Tibial nerve (tissue), 4 donors: ENCODE measurements at places on chromosomes 7 and 10. TPM values are rescaled to one million over a fixed set of nuclear protein-coding genes. Genes with fewer than 3 reads are reported as not detected.
A peak's percentile ranks its signal among the peaks of the same experiment; 100 is the strongest.

DNA sequence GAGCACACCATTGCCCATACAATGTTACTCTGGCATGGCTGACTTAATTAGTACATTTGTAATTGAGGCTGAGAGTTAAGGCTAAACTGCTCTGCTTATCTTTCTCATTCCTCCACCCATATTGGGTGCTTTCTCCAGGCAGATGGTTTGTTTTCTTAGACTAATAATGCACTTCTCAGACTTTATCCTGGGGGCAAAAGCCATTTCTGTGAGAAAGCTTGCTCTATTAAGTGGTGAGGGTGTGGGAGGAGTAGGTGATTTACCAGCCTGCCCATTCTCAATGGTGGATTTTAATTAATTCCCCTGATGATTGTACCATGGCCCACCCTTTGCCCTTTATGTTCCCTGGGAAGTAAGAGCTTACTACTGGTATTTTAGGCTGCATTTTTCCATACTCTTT is 174.8 kb downstream of the FOXP2 start:
- H3K4me1 ChIP-seq: no peaks in the 10 kb centered on the region
- no peaks in the 10 kb centered on the region for H3K27me3 ChIP-seq
- H3K27ac ChIP-seq: no peak overlapping the region
- H3K4me3 ChIP-seq: no peak overlapping the region
- no peak for DNase-seq

DNA sequence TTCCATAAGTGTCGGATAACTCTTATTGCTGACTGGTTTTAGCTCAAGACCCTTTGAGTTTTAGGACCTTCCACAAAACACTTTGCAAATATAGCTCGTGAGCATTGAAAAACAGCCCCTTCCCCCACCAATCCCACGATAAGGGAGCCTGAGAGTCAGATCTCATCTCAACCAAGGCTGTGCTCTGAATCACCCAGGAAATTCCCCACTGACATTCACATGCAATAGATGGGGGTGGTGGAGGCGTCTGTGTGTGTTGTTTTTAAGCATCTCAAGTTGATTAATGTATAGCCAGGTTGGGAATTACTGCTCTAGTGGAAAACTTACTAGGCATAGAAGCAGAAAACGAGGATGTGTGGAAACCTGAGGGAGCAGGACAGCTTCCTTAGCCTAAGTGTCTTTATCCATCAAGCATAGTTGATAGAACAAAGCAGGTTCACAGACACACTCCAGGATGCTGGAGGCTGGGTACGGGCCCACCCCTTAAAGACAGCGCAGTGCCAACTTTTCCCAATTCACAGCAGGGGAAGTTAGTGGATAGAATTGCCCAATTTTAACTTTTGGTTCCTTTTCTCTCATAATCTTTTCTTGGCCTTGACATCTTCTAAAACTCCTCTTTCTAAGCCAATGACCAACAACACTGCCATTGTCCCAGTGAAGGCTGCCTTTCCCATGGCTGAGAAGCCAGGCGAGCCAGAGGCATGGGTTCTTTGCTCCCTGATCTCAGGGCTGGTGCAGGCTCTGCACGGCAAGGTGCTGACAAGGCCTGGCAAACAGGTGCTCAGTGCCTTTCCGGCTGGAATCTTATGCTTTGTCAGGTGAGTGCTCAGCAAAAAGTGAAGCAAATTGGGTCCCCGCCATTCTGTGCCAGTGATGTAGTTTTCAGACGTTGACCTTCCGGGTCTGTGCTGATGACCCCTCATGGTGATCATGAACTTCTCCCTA is 98.5 kb upstream of the INSIG1 start:
- DNase-seq: no peak
- no peaks in the 10 kb centered on the region for H3K4me1 ChIP-seq
- no peak overlapping the region for H3K4me3 ChIP-seq

- H3K4me1 ChIP-seq: no peaks in the 10 kb centered on the region
- no peaks in the 10 kb centered on the region for H3K36me3 ChIP-seq
- no peaks in the 10 kb centered on the region for H3K27me3 ChIP-seq
Measured at GRCh38 chr7:38660427-38661099, 29.4 kb upstream of the AMPH start.

DNA sequence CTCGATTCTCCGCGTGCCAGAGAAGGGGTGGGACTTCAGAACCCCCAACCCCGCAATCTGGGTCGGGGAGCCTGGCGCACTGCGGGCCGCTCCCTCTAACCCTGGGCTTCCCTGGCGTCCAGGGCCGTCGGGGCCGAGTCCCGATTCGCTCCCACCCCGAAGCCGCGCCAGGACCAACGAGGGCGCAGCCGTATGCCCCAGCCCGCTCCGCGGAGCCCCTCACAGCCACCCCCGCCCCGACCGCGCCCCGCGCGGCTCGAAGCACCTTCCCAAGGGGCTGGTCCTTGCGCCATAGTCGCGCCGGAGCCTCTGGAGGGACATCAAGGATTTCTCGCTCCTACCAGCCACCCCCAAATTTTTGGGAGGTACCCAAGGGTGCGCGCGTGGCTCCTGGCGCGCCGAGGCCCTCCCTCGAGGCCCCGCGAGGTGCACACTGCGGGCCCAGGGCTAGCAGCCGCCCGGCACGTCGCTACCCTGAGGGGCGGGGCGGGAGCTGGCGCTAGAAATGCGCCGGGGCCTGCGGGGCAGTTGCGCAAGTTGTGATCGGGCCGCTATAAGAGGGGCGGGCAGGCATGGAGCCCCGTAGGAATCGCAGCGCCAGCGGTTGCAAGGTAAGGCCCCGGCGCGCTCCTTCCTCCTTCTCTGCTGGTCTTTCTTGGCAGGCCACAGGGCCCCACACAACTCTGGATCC is at the start of gene LEP:
Gene LEP, plus strand, starts transcription at position 583 of the 691 bp plus-strand sequence. CDS start 10,741 bp downstream, outside the sequence.
- no peaks in the 10 kb centered on the region for H3K36me3 ChIP-seq
- no peaks in the 10 kb centered on the region for H3K27me3 ChIP-seq
- H3K4me1 ChIP-seq: no peaks in the 10 kb centered on the region
- H3K4me3 ChIP-seq: no peak within 1 kb of the TSS

DNA sequence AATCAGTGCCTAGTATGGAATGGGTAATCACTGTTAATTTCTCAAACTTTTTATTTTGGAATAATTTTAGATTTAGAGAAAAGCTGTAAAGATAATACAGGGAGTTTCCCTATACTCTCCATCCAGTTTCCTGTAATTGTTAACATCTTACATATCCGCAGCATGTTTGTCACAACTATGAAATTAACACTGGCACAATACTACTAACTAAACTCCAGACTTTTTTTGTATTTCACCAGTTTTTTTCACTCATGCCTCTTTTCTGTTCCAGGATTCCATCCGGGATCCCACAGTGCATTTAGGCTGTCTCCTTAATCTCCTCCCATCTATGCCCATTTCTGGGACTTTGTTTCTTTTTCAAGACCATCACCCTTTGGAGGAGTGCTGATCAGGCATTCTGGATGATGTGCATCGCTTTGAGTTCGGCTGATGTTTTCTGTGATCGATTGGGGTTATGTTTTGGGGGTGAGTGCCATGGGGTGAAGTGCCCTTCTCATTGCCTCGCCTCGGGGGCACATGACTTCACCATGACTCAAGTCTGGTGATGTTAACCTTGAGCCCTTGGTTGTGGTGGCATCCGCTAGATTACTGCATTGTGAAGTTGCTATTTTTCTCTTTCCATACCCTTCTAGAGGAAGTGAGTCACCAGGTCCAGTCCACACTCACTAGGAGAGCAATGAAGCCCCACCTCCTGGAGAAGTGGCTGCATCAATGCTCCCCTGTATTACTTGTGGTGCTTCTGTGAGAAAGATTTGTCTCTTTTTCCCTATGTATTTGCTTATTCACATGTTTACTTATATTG is 43.9 kb upstream of the GRB10 start:
- no peak overlapping the region for H3K27ac ChIP-seq
- no peak for DNase-seq
- H3K27me3 ChIP-seq: no peaks in the 10 kb centered on the region
- H3K36me3 ChIP-seq: no peaks in the 10 kb centered on the region

DNA sequence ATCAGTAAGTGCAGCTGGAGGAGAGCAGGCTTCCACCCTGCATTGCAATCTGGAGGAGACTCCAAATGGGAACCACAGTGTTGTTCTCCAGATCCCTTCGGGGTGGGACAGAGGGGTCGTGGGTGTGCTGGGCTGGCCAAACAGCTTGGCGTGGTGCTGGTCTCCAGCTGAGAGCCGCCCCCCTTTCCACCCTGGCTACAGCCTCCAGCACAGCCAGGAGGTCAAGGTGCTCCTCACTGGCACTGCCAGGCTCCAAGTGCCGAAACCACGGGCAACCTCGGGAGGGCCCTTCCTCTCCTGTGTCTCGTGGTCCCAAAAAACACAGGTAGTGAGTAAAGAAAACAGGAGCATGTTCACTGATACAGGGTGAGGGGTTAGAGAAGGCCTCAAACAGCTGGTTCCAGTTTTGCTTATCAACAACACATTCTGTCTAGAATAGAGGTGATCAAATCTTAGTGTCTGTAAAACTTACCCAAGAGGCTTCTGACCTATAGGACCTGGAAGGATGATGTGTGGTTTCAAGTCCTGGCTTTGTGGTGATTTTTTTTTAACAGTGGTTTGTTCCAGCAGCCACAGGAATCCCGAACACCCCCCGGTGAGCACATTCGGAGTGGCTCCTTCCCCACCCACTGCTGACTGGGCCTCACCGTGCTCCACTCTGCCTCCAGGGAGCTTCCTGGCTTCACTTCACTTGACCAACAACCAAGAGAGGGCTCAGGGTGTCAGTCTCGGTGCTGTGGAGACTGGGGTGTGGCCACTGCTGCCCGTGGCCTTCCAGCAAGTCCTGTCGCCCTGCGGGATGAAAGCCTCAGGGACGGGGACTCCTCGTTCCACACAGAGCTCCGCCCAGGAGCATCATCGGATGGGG is 31.2 kb upstream of the EN2 start:
- H3K27ac ChIP-seq: no peak overlapping the region
- H3K4me3 ChIP-seq: no peak overlapping the region
- no peaks in the 10 kb centered on the region for H3K4me1 ChIP-seq
- peaks cover 12% of the 10 kb centered on the region for H3K27me3 ChIP-seq
- DNase-seq: no peak

DNA sequence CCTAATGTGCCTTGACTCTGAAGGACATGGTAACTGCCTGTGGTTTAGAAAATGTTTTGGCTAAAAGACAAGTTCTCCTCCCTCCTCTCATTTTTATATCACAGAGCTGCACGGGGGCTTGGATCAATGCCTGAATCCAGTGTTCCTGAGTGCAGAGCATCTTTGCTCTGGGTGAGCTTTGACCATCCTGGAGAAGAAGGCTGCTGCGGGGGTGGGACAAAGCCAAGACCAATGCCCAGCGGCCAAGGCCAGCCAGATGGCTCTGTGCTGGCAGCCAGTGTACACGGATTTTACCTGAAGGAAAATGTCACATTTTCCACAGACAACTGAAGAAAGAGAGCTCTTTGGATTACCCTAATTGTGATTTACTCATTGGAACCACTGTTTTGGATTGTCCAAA is 102.0 kb upstream of the TARP start:
- H3K4me3 ChIP-seq: no peak overlapping the region
- DNase-seq: no peak
- no peaks in the 10 kb centered on the region for H3K27me3 ChIP-seq
- H3K4me1 ChIP-seq: no peaks in the 10 kb centered on the region

- H3K36me3 ChIP-seq: no peaks in the 10 kb centered on the region
- peak overlapping the region; percentile 38 for H3K4me3 ChIP-seq
- peak overlapping the region; percentile 45 for H3K27ac ChIP-seq
Measured at GRCh38 chr7:140229591-140230515, 53.1 kb upstream of the KDM7A start.

Gene AKR1C4
- total RNA-seq: not detected

Gene PON1
- total RNA-seq: not detected

Gene ACBD7
- total RNA-seq: 4.6 TPM

Gene STK31
- 0.98 TPM for total RNA-seq

Gene GCC1
- total RNA-seq: 16.0 TPM

- DNase-seq: no peak
- H3K27me3 ChIP-seq: no peaks in the 10 kb centered on the region
- H3K27ac ChIP-seq: no peak overlapping the region
- H3K4me3 ChIP-seq: no peak overlapping the region
Measured at GRCh38 chr10:78770167-78771090, 298.3 kb upstream of the ZMIZ1 start.

Gene DLG5
- 39.3 TPM for total RNA-seq

DNA sequence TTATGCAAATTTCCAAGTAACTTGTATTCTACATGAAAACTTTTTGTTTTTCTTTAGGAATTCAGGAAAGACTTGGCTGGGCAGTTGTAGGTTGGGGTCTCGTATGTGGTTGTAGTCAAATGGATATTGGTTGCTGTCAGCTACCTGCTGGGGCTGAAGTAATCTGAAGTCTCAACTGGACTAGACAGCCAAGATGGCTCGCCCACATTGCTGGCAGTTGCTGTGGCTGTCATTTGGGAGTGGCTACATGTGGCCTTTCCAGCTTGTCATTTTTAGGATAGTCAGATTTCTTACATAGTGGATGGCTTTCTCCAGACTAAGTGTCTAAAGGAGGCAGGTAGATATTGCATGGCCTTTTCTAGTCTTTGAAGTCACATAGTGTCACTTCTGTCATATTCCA is 32.6 kb downstream of the EXOC6 start:
- H3K4me3 ChIP-seq: no peak overlapping the region
- H3K36me3 ChIP-seq: no peaks in the 10 kb centered on the region
- no peaks in the 10 kb centered on the region for H3K27me3 ChIP-seq
- no peak overlapping the region for H3K27ac ChIP-seq

Gene TBX20
- total RNA-seq: not detected

GRCh38 chr7:38296059-38296857 is 22.8 kb upstream of the TARP start:
- H3K4me3 ChIP-seq: no peak overlapping the region
- H3K27ac ChIP-seq: no peak overlapping the region
- H3K4me1 ChIP-seq: no peaks in the 10 kb centered on the region
- H3K27me3 ChIP-seq: no peaks in the 10 kb centered on the region

GRCh38 chr7:20438248-20438647 is 107.5 kb downstream of the ITGB8 start:
- H3K4me3 ChIP-seq: no peak overlapping the region
- no peak for DNase-seq
- no peaks in the 10 kb centered on the region for H3K27me3 ChIP-seq
- no peaks in the 10 kb centered on the region for H3K4me1 ChIP-seq
- no peaks in the 10 kb centered on the region for H3K36me3 ChIP-seq

GRCh38 chr10:1567742-1568495 is 169.4 kb downstream of the ADARB2 start:
- no peak overlapping the region for H3K27ac ChIP-seq
- no peaks in the 10 kb centered on the region for H3K4me1 ChIP-seq
- no peak for DNase-seq
- H3K27me3 ChIP-seq: no peaks in the 10 kb centered on the region
- no peak overlapping the region for H3K4me3 ChIP-seq

Gene VPS37D
- total RNA-seq: 4.0 TPM

Gene GPR15LG
- total RNA-seq: not detected

DNA sequence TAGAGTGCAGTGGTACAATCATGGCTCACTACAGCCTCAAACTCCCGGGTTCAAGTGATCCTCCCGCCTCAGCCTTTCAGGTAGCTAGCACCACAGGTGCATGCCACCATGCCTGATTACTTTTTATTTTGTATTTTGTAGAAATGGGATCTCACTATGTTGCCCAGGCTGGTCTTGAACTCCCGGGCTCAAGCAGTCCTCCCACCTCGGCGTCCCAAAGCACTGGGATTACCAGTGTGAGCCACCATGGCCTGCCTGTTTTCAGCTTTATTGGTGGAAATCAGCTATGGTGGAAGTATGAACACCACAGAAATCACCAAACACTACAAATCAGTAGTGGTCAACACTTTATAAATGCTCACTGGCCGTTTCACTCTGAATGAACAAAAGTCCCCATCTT is 299.9 kb upstream of the LYZL1 start:
- H3K4me1 ChIP-seq: no peaks in the 10 kb centered on the region
- H3K4me3 ChIP-seq: no peak overlapping the region
- DNase-seq: no peak
- no peaks in the 10 kb centered on the region for H3K27me3 ChIP-seq
- no peaks in the 10 kb centered on the region for H3K36me3 ChIP-seq
- no peak overlapping the region for H3K27ac ChIP-seq
